Myocyte (in vitro differentiated cells): ENCODE measurements at places on chromosomes 16 and 17.
A peak's percentile ranks its signal among the peaks of the same experiment; 100 is the strongest.

DNA sequence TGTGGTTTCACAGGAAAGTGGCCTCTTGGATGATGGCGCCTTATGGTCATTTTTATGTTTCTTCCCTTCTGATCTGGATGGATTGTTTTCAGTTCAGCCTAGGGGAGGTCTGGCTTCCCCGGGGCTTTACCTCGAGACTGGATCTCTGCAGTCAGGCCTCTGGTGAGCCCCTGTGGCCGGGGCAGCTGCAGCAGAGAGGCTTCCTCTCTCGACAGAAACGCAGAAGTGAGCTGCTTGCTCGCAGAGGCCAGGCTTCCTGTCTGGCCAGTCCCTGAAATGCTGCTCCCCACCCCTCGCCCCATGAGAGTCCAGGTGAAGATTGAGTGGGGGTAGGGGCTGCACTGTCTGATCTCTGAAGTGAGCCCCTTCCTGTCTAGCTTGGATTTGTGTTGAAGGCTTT, 44.0 kb downstream of the PLCG2 start:
- no peak for DNase-seq

DNA sequence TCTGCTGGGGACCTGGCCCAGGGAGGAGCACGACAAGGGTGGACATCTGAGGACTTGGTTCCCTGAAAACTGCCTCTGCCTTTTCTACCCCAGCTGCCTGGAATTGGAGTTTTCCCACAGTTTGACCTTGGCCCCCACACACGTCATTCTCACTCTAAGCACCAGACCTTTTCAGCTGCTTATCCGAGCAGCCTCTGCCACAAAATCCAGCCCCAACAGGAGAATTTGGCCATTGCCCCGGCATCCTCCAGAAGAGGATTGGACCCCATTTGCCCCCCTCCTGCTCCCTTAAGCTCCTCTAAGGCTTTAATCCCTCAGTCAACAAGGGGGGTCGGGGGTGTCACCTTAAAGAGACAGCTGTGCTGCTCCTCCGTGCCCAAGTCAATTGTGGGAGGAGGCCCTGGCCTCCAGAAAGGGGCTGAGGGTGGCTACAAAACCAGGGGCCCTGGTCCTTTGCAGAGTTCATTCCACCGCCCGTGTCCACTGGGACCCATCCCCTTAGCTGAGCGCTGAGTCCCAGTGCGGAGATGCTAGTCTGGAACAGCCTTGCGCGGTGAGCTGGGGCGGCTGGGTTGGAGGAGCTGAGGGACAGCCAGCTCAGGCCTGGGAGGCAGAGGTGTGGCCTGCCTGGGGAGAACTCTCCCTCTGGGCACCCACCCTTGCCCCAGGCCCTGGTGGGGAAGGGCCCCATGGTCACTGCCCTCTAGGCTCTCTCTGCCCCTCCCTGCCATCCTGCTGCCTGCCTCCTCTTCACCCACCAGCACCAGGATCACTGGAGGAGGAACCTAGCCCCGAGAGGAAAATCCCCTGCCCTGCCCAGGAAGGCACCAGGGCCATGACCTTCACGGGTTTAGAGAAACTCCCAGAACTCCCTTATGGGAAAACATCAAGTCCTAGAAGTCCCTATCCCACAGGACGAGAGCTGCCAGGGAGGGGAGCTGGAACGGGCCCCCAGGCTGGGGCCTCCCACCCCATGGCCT, 18.8 kb downstream of the TTYH2 start:
- DNase-seq = no peak

DNA sequence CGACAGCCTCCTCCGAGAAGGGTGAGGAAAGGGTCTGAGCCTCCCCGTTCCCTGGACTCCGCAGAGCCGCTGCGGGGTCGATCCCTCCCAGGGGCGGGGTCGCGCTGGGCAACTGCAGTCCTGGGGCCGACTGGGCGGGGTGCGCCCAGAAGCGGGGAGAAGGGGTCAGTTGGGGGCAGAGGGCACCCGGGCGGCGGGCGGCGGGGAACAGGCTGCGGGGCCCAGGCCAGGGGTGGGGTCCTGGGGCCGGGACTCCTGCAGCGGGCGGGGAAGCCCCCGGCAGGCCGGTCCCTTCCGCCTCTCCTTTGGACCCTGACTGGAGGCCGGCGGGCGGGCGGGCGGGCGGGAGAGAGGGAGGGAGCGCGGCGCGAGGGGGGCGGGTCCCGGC, 352 bp downstream of the GGNBP2 start:
- no peak for DNase-seq

DNA sequence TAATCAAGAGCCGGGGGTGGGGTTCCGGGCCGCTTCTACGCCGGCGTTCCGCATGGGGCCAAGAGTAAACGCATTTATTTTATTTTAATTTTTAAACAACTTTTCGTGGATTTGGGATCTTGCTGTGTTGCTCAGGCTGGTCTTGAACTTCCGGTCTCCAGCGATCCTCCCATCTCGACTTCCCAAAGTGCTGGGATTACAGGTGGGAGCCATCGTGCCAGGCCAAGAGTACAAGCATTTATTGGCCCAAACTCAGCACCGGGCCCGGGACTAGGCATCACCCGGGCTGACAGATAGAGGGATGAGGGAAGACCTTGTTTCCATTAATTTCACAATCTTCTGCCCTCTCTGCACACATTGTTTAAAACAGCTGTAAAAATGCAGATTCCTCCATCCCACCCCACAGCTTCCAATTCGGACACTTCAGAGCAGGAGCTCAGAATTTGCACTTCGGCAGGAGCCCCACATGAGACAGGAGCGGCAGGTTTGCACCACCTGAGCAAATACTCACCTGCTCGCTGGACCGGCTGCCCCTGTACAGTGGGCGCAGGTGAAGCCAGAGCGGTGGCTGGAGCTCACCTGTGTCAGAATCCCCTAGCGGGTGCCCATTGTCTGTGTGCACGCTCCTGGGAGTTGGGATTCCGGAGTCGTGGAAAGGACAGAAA, 663 bp upstream of the GINS2 start:
- no peak for DNase-seq

DNA sequence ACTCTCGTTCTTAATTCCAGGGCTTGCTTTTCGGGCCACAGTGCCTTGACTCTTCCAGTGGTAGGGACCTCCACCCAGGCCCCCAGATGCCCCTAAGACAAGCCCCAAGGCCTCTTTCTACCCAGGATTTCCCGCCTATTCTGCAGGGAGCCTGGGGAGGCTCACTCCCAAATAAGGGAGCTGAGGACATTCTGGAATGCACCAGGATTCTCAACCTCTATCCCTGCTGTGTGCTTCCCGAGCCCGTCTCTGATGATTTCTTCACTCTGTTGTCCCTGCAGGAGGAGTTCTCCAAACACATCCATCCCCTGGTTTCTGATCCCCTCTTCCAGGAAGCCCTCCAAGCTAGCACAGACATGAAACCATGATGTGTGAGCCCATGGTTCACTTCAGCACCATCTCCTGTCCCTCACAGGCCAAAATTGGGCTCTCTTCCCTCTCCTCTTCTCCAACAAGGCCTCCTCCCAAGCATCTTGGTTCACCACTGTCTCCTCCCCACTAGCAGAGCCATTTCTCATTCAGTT, 255.9 kb downstream of the KATNIP start:
- no peak for DNase-seq

- DNase-seq = no peak
Observed at GRCh38 chr17:19265755-19266154, 28.6 kb downstream of the EPN2 start.

DNA sequence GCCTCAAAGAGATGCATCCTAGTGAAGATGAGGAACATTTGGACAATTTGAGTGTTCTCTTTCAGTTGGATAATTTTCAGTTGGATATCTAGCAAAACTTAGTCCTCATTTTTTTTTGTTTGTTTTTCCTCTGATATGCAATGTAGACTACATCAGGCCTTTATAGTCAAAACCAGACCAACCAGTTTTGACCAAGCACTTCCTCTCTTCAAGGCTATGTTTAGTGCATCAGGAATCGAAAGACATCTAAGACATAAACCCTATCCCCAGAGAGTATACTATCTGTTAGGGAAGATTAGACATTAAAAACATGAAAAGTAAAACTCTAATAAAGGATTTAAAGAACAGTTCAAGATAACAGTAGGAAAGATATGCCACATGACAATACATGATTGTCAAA, 256.1 kb downstream of the IRX3 start:
- DNase-seq = no peak

DNA sequence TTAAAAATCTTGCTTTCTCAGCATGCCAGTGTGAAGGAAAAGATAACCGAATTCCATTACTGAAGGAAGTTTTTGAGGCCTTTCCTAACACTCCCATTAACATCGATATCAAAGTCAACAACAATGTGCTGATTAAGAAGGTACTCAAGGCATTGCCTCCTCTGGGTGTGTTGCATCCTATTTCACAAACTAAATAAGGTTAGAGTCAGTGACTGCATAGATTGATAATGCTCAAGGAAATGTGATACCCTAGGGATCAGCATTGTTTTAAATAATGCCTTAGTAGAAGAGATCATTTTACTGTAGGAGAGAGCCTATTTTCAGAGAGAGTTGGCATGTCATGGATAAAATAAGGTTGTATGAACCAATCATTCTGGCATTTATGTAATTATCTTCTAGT, 36.8 kb downstream of the GDPD1 start:
- peak; percentile 4 for DNase-seq

GRCh38 chr17:31198026-31198425, 99.0 kb downstream of the OMG start:
- DNase-seq = no peak

- DNase-seq = peak; percentile 54
Observed at GRCh38 chr17:83174362-83175118, 95.1 kb downstream of the METRNL start.

GRCh38 chr16:4910828-4911227, 26.1 kb downstream of the PPL start:
- no peak for DNase-seq

GRCh38 chr16:84722068-84722467, 22.3 kb downstream of the USP10 start:
- no peak for DNase-seq

DNA sequence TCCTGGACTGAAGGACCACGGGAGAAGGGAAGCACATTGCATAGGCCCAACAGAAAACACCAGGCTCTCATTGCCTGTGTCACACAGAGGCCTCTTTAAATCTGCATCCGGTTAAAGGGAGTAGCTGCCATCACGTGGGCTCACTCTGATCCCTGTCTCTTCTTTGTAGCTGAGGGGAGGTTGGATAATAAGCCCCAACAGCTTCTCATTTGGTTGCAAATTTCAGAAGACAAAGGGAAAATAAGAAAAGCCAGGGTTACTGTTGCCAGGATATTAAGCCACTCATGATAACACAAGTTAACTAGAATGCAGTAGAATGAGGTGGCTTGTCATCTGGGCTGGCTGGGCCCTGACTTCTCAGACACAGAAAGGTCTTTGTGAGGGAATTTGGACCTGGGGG, 325.1 kb upstream of the ERCC4 start:
- DNase-seq = no peak

GRCh38 chr17:37098910-37099664, 150.3 kb downstream of the AATF start:
- DNase-seq = peak; percentile 81

DNA sequence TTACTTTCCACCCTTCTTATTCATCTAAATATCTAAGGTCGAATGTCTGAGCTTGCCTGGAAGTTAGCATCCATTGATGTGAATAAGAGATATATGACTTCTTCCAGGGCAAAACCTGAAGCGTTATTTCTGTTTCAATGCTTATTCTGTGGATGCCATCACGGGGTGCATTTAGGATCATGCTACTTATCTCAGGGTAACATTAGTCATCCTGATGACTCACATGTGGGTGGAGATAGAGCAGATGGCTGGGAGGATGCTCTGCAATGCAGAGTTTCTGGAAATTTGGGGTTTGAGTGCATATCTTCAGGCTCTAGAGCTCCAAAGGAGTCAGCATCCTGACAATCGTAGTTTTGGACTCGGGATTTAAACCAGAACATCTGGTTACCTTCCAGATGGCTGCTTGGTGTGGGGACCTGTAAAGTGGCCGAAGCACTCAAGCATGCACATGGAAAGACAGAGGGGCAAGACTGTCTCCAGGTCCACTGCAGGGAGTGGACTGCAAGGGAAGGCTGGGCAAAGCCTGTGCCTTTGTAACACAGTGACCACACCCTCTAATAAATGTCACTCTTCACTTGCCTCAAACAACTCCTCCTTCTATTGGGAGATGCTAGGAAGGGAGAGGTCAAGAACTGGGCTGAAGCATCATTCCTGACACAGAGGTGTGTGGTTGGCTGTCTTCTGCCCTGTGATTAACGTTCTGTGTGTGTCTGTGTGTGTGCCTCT, 175.2 kb upstream of the SALL1 start:
- peak; percentile 3 for DNase-seq

DNA sequence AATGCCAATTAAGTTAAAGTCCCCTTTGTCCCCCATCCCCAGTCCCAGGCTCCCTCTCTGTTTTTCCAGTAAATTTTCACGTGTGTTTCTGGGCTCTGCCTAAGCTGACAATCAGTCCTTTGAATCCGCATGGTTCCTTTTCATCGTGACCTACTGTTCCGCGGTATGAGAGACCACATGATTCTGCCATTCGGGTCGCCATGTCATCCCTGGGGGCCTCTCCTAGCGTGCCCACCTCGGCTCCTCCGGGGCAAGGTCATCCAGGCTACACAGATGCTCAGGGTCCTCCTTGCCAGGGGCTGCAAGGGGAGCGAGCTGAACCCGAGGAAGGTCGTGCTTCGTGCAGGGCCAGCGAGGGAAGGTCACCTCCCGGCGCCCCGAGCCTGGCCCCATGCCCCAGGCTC, 157.6 kb downstream of the RAB11FIP4 start:
- peak; percentile 51 for DNase-seq

GRCh38 chr17:71828182-71828596, 292.6 kb upstream of the SOX9 start:
- DNase-seq = peak; percentile 61

- peak; percentile 97 for DNase-seq
Observed at GRCh38 chr17:78397681-78398101, 19.2 kb downstream of the PGS1 start.

- no peak for DNase-seq
Observed at GRCh38 chr17:82613283-82614094, 34.8 kb downstream of the WDR45B start.

DNA sequence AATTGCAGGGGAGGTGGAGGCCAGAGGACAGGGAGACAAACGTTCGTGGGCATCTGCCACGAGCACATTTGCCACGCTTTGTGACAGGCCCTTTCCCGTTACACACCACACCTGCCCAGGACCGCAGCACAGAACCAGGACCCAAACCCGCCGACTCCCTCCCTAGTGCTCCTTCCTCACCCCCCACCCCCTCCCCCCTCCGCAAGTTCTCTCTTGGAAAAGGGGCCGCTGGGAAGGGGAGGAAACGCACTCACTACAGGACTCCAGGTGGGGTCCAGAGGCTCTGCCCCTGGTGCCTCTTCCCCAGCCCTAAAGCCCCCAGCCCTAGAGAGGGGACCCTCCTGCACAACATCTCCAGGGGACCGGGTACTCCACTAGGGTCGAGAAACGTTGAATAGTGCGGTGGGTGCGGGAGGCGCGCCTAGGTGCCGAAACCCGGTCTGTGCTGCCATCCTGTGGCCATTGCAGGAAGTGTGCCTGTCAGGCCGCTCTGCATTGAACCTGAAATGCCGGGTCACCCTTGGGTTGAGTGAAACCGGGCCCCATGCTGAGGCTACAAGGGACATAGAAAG, 21.9 kb upstream of the EIF1 start:
- peak; percentile 76 for DNase-seq
